ENCODE measurements at places on chromosomes 16 and 17. TPM values are rescaled to one million over a fixed set of nuclear protein-coding genes. Genes with fewer than 3 reads are reported as not detected.

- peaks cover 31% of the 10 kb centered on the region for H3K36me3 ChIP-seq
- H3K4me3 ChIP-seq, result no peak overlapping the region
- H3K27ac ChIP-seq, result peak overlapping the region; percentile 75
Observed at GRCh38 chr17:50967795-50968194, 101.6 kb upstream of the TOB1 start.

KCNJ18 gene
- not detected for total RNA-seq

DNA sequence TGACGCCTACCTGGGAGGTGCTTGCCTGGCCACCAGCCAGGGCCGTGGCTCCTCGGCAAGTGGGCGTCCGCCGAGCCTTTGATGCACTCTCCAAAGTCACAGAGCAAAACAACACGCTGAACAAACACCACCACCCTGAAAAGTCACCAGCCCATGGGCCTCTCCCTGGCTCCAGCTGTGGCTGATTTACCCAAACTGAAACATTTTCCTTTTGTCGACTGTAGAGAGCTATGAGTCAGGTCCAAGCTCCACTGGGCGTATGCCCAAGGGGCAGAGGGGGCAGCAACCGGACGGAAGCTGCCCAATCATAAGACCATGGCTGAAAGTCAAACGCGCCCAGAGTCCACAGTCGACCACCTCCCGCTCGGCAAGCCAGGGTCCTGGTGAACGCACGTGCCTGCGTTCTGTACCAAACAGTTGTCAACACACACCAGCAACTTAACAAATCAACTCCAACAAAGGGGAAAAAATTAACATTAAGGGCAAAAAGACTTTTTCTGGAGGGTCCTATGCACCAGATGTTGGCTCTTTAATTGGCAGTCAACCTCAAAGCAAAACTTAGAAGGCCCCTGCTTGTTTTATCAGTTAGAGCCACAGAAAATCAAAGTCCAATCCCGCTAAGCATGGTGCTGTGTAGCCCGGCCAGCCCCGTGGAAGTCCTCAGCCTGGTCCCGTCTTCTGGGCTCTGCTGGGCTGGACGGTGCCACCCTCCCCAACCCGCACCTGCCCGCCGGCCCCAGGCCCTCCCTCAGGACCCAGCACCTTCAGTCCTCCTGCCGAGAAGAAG lies 47.3 kb downstream of the TBC1D16 start:
- H3K4me3 ChIP-seq, result no peak overlapping the region
- peak; percentile 59 for DNase-seq
- H3K36me3 ChIP-seq, result no peaks in the 10 kb centered on the region
- no peak overlapping the region for H3K27ac ChIP-seq
- peaks cover 7% of the 10 kb centered on the region for H3K27me3 ChIP-seq
- peaks cover 67% of the 10 kb centered on the region for H3K4me1 ChIP-seq

DNA sequence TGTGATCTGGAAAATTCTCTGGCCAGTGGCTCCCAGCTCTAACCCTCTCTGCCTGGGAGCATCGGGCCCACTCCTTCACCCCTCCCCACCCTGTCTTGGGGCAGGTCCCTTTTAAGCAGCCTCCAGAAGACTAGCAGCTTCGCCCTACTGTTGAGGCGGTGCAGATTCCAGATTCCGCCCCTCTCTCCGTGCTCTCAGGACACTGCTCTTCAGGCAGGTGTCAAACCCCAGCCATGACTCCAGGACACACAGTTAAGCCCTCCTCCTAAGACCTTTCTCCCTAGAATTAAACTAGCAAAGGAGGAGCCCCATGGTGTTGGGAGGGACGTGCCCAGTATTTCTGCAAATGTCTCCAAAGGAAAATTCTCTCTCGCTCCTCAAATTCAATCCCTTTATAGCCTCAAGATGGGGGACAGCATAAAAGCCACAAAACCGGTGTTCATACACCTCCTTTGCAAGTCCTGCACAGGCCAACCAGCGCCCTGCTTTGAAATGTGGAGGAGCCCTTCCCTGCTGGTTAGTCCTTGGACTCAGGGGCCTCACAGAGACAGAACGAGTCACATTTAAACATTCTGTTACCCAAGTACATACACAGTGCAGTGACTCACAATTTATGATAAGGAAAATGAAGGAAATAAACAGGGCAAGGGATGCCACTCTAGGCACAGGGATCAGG lies 7.2 kb downstream of the LPO start:
- H3K27me3 ChIP-seq, result peaks cover 60% of the 10 kb centered on the region
- peaks cover 14% of the 10 kb centered on the region for H3K4me1 ChIP-seq
- no peaks in the 10 kb centered on the region for H3K36me3 ChIP-seq
- H3K4me3 ChIP-seq, result no peak overlapping the region
- no peak overlapping the region for H3K27ac ChIP-seq

DNA sequence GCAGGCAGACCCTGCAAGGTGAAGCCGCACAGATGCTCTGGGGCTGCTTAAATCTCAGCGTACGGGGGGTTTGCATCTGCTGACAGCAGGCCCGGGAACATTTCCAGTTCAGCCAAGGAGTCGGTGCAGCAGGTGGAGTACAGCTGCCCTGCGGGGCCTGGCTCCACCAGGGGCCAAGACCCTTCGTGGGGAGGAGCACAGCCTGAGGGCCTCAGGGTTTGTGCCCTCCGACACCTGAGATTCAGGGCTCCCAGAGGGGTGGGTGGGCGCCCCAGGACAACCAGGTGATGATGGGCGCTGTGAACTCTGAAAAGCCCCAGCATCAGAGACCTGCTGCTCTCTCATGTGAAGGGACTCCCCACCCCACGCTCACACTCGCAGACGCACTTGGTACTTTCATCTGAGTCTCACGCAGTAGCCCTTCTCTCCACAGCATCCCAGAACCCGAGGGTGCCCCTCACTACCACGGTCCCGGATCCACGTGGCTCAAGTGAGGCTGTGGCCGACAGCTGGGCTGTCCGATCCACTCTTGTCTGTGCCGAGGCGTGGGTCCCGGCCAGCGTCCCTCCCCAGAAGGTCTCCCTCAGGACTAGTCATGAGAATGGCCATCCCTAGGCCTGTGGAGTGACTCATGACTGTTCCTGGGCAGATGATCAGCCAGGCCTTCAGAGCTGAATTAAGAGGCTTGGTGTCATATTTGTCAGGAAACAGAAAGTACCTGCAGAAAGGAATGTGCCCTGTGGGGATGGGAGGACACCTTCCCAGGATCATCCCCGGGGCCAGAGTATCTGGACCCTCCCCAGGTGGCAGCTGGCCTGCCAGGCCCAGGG lies 29.6 kb downstream of the ACSF3 start:
- H3K36me3 ChIP-seq, result peaks cover 56% of the 10 kb centered on the region
- no peak overlapping the region for H3K27ac ChIP-seq
- H3K4me3 ChIP-seq, result no peak overlapping the region
- H3K27me3 ChIP-seq, result no peaks in the 10 kb centered on the region
- DNase-seq, result no peak

- no peak for DNase-seq
- no peaks in the 10 kb centered on the region for H3K27me3 ChIP-seq
- H3K4me3 ChIP-seq, result no peak overlapping the region
- peaks cover 57% of the 10 kb centered on the region for H3K36me3 ChIP-seq
Observed at GRCh38 chr16:89140401-89140800, 31.1 kb upstream of the CDH15 start.

DNA sequence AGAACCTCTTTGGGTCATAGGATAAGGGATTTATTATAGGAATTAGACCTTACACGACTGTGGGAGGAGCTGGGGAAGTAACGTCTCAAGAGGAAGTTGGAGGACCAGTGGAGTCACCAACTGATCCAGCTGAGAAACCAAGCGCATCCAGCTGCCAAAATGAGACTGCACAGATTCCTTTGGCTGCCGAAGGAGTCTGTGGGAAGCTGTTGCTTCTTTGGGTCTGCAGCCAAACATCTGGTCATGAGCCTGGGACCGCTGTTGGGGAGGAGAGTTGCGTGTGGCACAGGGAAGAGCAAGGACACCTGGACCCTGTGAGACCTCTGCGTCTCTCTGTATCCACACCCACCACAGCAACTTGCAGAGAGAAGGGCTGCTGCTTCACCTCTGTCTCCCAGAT lies 2.4 kb upstream of the NACA2 start:
- no peaks in the 10 kb centered on the region for H3K36me3 ChIP-seq
- no peaks in the 10 kb centered on the region for H3K27me3 ChIP-seq

DNA sequence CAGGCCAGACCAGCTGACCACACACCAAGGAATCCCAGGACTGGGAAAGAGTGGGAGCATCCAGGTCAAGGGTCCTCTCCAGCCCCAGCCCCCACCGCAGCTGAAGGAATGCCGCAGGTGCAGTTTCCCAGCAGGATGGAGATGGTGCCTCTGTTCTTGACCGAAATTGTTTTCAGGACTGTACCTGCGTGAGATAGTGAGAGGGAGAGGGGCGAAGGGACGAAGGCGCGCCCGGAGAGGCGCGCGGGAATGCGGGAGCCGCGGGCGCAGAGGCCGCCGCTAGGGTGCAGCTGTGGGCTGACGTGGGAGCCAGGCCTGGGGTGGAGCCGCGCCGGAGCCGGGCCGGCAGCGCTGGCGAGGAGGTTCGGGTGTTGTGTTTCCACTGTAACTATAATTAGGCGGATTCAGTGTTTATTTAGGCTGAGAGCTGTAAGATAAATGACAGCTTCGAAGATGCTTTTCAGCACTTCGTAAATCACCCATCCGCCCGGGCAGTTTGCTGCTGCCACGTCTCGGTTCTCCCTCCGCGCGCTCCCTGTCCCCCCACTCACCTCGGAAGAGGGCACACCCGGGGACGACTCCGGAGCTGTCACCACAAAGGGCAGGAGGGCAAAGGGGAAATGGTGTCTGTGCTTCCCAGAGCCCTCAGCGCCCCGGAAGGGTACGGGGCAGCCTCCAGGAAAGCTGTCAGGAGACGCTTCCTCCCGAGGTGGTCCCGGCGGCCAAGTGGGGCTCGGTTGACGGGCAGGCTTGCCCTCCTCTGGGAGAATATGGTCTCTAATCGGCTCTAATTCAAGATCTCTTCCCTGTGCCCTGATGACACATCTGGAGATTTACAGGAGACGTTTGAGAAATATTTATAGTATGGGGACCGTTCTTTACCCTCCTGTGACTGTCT lies 38.2 kb downstream of the HOXB1 start:
- DNase-seq, result peak; percentile 70
- H3K4me3 ChIP-seq, result peak overlapping the region; percentile 28
- H3K27ac ChIP-seq, result peak overlapping the region; percentile 83
- peaks cover 34% of the 10 kb centered on the region for H3K27me3 ChIP-seq
- no peaks in the 10 kb centered on the region for H3K36me3 ChIP-seq
- peaks cover 14% of the 10 kb centered on the region for H3K4me1 ChIP-seq

GRCh38 chr17:42361781-42362186 lies 26.5 kb downstream of the STAT3 start:
- DNase-seq, result no peak
- no peak overlapping the region for H3K27ac ChIP-seq
- H3K27me3 ChIP-seq, result no peaks in the 10 kb centered on the region
- H3K4me3 ChIP-seq, result no peak overlapping the region

- H3K4me1 ChIP-seq, result no peaks in the 10 kb centered on the region
- no peak overlapping the region for H3K4me3 ChIP-seq
Observed at GRCh38 chr17:32755045-32755805, 121.7 kb downstream of the MYO1D start.

DNA sequence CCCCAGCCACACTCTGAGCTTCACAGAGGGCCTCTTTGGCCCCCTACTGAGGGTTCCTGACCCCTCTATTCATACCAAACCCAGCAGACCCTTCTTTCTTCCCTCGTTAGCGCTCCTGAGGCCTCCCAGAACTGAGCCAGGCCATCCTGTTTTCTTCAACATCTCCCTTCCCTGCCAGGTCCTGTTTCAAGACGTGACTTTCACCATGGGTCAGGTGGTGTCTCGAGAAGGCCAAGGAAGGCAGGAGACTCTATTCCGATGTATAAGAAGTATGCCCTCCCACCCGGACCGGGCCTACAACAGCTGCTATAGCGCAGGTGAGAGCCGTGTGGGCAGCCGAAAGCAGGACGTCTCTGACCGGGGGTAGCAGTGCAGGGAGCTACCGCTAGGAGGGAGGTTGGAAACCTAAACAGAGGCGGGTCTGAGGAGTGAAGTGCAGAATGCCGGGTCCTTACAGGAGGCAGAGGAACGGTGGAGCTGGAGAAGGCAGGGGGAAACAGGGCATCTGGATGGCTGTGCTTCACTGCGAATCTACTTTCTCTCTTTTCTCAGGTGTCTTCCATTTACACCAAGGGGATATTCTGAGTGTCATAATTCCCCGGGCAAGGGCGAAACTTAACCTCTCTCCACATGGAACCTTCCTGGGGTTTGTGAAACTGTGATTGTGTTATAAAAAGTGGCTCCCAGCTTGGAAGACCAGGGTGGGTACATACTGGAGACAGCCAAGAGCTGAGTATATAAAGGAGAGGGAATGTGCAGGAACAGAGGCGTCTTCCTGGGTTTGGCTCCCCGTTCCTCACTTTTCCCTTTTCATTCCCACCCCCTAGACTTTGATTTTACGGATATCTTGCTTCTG lies 1.3 kb upstream of the SENP3 start:
- peaks cover 28% of the 10 kb centered on the region for H3K36me3 ChIP-seq
- peak overlapping the region; percentile 98 for H3K27ac ChIP-seq
- no peaks in the 10 kb centered on the region for H3K27me3 ChIP-seq
- peak; percentile 72 for DNase-seq

DNA sequence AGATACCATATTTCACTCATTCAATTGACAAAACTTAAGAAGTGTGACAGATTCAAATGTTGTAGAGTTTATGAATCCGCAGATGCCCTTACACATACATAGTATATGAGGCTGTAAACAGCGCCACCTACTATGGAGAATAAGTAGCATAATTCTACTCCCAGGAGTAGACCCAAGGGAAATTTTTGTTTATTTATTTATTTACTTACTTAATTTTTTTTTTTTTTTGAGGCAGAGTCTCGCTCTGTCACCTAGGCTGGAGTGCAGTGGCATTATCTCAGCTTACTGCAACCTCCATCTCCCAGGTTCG lies 35.5 kb downstream of the GAN start:
- no peak for DNase-seq
- no peak overlapping the region for H3K27ac ChIP-seq
- H3K4me3 ChIP-seq, result no peak overlapping the region
- H3K27me3 ChIP-seq, result no peaks in the 10 kb centered on the region
- H3K36me3 ChIP-seq, result peaks cover 11% of the 10 kb centered on the region

DNA sequence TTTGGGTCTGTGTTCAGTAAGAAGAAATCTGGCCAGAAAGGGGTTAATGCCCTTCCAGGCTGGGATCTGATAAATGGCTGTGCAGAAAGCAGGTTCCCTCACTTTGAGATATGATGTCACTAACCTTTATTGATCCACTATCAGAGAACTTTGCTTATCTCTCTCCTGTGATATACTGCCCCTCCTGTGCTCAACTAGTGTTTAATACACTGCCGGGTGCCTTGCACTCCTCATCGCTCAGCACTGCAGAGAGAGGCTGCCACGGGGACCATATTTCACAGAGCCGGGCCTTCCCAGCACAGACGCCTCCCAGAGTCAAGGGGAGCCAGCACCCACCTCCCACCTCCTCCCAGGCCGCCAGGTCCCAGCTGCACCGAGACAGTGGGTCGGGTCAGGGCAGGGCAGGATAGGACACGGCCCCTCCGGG lies 20.2 kb downstream of the ZFHX3 start:
- H3K4me3 ChIP-seq, result no peak overlapping the region
- H3K27me3 ChIP-seq, result no peaks in the 10 kb centered on the region
- no peak for DNase-seq
- H3K36me3 ChIP-seq, result no peaks in the 10 kb centered on the region
- H3K27ac ChIP-seq, result no peak overlapping the region

NEUROD2 gene
- total RNA-seq, result not detected

PPL gene
- 1.1 TPM for total RNA-seq

- H3K4me3 ChIP-seq, result no peak overlapping the region
- no peak for DNase-seq
- H3K36me3 ChIP-seq, result no peaks in the 10 kb centered on the region
Observed at GRCh38 chr17:381516-381915, 28.9 kb upstream of the RPH3AL start.

ZACN gene
- total RNA-seq, result 0.04 TPM

MEOX1 gene
- 13.8 TPM for total RNA-seq

- H3K27ac ChIP-seq, result no peak overlapping the region
- H3K4me1 ChIP-seq, result no peaks in the 10 kb centered on the region
- DNase-seq, result no peak
Observed at GRCh38 chr17:41061964-41062363, 2.0 kb upstream of the KRTAP2-3 start.

Measured in muscle of leg (tissue), 16 donors.